A549 treated with Hydrocortisone at 1 μM for 4 hours (cell line): ENCODE measurements at places on chromosomes 1 and 21. TPM values are rescaled to one million over a fixed set of nuclear protein-coding genes. Genes with fewer than 3 reads are reported as not detected.

Gene CFAP107
- not detected in 5 replicates for total RNA-seq

Gene OLIG2
- not detected in 5 replicates for total RNA-seq

Gene UROD
- 46.1 to 52.4 TPM (median 47.5 TPM) in 5 replicates for total RNA-seq

Gene RAP1A
- 26.6 to 42.3 TPM (median 31.8 TPM) in 5 replicates for total RNA-seq

Gene KCNA3
- total RNA-seq = not detected in 5 replicates

Gene NPHS2
- not detected in 5 replicates for total RNA-seq

Gene HAO2
- 0.05 TPM in 1 of 5 replicates, not detected in the others for total RNA-seq

Gene PTGER3
- 0.03 TPM in 1 of 5 replicates, not detected in the others for total RNA-seq

Gene GBP4
- total RNA-seq = 0.02 TPM in 1 of 5 replicates, not detected in the others

Gene ANGPTL3
- not detected in 5 replicates for total RNA-seq

Gene LIN9
- 5.1 to 7.7 TPM (median 7.0 TPM) in 5 replicates for total RNA-seq

Gene SLC1A7
- 0.05 TPM in 2 of 5 replicates, not detected in the others for total RNA-seq

Gene GBP3
- total RNA-seq = 0.73 to 2.4 TPM (median 1.1 TPM) in 5 replicates

Gene OR2M4
- total RNA-seq = not detected in 5 replicates

Gene PTGS2
- total RNA-seq = 4.2 to 7.5 TPM (median 5.8 TPM) in 5 replicates

Gene SH3BGR
- 0.27 to 2.3 TPM (median 0.79 TPM) in 5 replicates for total RNA-seq

Gene ADCY10
- total RNA-seq = 0.03 to 0.38 TPM (median 0.10 TPM) in 3 of 5 replicates, not detected in the others

Gene DENND2C
- total RNA-seq = 0.28 to 0.47 TPM (median 0.37 TPM) in 5 replicates

Gene FCRL2
- total RNA-seq = not detected in 5 replicates

Gene MROH9
- not detected in 5 replicates for total RNA-seq

Gene LDLRAD1
- total RNA-seq = not detected in 5 replicates

Gene KRTAP12-2
- total RNA-seq = not detected in 5 replicates

Gene FCGR1A
- not detected in 5 replicates for total RNA-seq

Gene SPRR1B
- total RNA-seq = not detected in 5 replicates

Gene RIPK4
- 15.3 to 21.2 TPM (median 20.5 TPM) in 5 replicates for total RNA-seq

Gene NFASC
- 1.1 to 1.2 TPM (median 1.1 TPM) in 5 replicates for total RNA-seq
